ENCODE measurements at places on chromosomes 6 and 20.

DNA sequence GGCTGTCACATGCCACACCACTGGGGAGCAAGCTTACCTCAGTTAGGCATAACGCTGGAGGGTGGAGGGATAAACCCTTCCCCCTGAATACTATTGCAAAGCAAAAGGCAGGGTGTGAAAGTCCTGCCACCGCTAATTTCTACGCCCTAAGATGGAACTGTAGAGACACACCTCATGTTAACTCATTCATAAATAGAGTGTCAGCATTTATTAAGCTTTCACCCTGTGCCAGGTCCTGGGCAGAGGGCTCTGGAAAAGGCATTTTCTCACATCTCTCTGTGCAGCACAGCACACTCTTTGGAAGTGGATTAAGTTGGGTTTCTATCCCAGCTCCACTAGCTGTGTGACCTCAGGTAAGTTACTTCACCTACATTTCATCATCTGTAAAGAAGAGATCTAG lies 21.8 kb downstream of the TMEM14B start:
- no peak for DNase-seq

DNA sequence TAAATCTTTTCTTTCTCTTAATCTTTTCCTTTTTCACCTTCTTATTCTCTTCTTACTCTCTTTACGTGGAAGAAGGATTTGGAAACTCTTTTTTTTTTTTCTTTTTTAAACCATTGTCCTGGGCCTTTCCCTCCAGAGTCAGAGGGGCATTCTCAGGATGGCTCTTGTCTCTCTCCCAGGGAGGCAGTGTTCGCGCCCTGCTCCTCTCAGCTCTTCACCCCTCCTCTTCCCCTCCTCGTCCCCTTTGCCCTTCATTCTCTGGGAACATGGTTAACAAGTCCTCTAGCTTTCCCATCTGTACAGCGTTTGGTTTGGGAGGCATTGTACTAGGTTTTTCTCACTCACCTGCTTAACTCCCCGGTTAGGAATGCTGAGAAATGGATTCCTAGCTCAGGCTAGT lies 52.0 kb upstream of the TFB1M start:
- no peak for DNase-seq

DNA sequence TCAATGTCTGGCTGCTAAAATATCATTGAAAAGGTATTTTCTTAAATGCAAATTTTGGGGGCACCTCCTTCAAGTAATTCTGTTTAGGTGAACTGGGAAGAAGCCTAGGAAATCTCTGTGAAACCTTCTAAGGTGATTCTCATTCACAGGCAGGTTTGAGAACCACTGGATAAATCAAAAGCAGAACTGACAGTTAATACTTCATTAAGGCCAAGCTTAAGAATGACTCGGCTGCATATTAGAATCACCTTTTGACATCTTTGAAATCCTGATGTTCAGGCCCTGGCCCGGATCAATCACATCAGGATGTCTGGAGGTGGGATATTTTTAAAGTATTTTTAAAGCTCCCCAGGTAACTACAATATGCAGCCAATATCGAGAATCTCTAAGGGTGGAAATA lies 50.6 kb downstream of the FKBP1C start:
- DNase-seq: no peak

DNA sequence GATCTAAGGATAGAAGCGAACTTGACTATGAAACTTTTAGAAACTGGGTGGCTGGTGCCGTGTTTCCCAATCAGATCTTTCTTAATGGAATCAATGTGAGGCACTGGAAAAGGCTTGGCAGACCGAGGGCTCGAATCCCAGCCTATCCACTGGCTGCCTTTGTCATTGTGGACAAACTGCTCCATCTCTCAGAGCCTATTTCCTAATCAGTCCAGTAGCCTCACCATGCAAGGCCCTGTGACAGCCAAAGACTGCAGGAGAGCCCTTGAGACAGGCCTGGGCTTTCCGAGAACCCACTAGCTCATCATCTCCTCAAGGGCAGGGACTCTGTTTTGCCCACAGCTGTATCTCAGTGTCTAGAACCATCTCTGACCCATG lies 43.4 kb downstream of the SPDEF start:
- DNase-seq: no peak

GRCh38 chr20:42734660-42735368 lies 454.9 kb downstream of the PTPRT start:
- no peak for DNase-seq

DNA sequence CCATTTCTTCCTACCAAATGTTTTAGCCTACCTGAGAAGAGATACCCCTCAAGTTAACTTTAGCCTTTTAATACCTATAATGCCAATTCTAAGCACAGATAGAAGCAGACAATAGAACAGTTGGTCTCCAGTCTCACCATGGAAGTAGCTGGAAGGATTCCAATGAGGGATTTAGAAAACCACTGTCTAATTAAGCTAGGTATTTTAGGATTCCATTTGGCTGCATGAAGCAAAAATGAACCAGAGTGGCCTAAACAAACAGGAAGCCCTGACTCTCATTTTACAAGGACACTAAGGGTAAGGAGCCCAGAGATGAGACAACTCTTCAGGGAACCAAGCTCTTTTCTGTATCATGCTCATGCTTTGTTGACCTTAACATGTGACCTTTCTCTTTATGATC lies 199.2 kb downstream of the ALDH8A1 start:
- no peak for DNase-seq

GRCh38 chr20:48294196-48294595 lies 508.9 kb upstream of the SULF2 start:
- DNase-seq: no peak
